ENCODE measurements at places on chromosomes 4 and X.
A peak's percentile ranks its signal among the peaks of the same experiment; 100 is the strongest.

GRCh38 chrX:139200793-139201192 lies 329.7 kb upstream of the F9 start:
- DNase-seq: no peak

- DNase-seq: no peak
Observed at GRCh38 chrX:94401426-94401825, 727.4 kb downstream of the FAM133A start.

GRCh38 chr4:169934794-169935429 lies 91.3 kb downstream of the MFAP3L start:
- DNase-seq: no peak

- DNase-seq: no peak
Observed at GRCh38 chr4:1804638-1805492, 11.8 kb downstream of the FGFR3 start.

DNA sequence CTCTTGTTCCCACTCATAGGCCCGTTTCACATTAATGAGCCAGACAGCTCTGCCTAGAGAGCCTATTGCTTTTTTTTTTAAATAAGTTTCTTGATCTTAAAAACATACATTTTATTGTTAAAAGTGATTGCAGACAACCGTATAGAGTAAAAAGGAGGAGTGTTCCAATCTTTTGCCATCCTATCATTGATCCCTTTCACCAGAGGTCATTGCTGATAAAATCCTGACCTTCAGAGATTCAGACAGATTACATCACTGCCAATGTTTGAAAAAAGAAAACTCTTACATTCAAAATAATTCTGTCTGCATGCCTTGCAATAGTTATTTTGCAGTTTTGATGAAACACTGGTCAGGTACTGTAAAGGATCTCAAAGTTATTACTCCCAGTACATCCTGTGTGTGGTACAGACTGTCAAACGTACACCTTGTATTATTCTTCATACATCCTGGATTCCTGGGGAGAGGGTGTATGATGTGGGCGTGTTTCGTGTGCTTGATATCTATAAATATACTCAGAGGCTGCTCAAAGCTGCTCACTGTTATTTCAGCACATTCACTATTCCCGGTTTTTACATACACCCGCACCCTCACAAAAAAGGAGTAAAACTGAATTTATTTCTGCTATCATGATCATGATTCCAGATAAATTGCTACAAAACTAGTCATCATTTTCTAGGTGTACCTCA lies 15.4 kb upstream of the KLHL2 start:
- no peak for DNase-seq

DNA sequence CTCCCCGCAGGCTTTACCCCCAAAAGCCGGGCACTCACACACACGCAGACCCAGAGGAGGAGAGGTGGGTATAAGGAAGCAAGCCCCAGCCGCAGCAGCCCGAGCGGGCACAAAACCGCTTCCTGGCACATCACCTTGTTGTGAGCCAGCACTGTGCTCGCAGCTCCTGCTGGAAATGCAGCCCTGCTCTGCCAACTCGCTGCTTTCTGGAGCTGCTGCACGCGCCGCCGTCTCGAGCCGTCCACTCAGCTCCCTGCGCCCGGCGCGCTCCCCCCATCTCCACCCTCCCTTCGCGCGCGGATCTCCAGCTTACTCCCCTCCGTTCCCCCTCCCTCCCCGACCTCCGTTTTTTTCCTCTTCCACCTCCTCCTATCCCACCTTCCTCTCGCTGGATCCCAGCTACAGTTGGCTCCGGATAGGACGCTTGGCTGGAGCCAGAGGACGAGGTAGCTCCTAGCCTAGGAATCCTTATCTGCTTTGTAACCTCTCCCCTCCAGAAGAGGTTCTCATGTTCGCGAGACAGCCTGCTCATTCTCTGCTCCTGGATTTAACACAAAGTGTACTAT lies at the start of gene SPOCK3:
TSS of gene SPOCK3 (minus strand) at position 179 of the 566 bp plus-strand sequence.
- DNase-seq: peak; percentile 23

DNA sequence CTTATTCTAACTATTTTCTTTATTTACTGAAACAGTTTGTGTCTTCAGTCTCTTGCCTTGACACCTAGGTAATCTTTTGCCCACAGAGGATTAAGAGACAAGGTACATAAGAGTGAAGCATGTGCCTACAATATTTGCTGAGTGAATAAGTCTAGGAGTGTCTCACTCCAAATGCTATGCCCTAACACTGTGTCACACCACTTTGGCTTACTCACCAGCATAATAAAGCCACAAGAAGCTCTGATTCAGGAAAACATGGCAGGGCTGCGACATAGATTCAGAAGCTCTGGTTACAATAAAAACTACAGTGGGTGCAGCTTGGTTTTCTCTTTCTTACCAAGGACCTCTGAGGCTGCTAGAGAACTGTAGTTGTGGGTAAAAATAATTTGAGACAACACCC lies 127.1 kb downstream of the RBM46 start:
- no peak for DNase-seq

DNA sequence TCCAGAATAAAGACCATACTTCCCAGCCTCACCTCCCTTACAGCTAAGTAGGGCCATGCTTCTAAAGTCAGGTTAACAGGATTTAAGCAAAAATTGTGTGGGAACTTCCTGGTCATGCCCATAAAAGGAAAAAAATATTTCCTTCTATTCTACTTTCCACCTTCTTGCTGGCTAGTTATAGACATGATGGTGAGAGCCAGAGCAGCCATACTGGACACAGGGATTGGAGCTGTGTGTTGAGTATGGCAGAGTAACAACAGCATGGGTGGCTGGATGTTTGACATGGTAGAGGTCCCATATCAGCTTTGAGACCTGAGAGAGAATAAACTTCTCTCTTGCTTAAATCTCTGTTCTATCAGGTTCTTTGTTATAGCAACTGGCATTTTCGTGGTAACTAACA lies 15.1 kb upstream of the CBR4 start:
- DNase-seq: no peak

GRCh38 chrX:114970806-114971205 lies 46.6 kb downstream of the IL13RA2 start:
- DNase-seq: no peak

All from NCI-H2029 (cell line).